ENCODE measurements at places on chromosomes 12 and 14.

DNA sequence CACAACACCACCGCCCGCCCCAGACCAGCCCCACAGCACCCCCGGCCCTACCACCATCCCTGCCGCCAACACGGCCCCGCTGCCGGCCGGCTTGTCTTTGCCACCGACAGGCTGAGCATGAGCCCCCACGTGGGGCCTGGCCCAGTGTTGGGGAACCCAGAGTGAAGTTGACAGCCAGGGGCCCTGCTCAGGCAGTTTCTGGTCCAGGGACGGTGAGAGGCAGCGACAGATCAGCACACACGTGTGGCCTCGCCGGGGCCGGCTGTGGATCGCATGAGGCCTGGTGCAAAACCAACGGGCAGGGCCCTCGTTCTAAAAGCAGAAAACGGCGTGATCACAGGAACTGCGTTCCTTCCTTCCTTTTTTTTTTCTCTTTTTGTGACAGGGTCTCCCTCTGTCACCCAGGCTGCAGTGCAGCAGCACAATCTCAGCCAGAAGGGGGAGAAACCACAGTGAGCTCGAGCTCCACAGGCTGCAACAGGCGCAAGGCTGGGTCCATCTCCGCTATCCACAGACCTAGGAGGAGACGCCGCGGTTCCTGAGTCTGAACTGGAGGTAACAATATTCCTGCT, 50.5 kb upstream of the FBRSL1 start:
- DNase-seq: no peak

DNA sequence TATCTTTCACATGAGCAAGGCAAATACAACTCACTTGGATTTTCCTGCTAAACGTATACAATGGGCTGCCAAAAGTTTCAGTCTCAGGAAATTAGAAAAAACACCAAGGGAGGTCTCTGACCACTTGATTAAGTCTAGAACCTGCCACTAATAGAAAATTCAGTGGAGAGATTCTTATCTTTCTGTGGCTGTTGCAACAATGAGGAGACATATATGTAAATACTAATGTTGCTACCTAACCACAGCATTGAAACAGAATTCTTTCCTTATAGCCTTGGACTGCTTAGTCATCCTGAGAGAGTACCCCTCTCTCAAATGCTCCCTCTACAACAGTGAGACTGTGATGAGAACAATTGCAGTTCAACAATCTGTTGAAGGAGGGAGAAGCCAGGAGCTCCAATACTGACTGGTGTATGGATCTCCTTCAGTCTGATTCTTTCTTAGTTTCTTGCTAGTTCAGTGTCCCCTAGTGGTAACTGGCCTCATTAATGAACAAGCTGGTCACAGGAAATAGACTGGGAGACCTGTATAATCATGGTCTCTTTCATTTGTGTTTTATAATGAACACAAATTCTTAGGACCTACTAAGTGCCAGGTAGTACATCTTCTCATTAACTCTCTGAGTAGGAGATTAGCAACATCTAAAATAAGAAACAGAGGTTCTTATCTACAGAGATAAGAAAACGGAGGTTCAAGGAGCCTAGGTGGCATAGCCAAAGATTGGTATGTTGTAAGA, 164.5 kb downstream of the SLC38A4 start:
- no peak for DNase-seq

DNA sequence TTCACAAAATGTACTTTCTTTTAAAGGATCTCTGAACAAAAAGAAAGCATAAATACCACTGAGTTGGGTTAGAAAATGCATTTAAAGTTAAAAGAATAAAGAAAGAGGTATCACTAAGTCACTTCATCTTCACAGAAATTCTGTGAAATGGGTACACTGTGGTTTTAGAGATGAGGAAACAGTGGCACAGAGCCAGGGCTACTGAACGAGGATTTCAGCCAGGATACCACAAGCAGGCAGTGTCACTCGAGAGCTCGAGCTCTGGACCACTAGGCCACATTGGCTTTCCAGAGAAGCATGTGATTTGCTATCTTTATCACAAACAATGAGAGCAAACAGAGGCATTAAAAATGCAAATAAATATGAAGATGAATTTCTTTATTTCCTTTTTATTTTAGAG, 51.0 kb downstream of the WDHD1 start:
- DNase-seq: no peak

DNA sequence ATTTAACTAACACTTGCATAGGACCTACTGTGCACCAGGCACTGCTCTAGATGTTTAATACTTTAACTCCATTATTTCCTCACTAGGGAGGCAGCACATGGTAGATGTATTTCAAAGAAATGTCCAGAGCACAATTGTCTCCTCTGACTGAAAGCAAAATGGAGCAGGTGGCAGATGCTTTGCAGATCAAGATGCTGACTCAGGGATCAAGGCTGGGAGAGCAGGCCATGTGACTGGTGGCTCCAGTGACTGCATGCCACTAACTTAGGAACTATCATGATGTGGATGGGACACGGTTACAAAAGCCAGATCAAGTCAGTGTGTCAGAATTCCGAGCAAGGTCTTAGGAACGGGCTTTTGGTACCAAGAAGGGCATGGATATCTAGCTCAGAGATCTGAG, 28.2 kb downstream of the SERPINA11 start:
- DNase-seq: no peak

GRCh38 chr14:99177046-99177655, 94.8 kb downstream of the BCL11B start:
- DNase-seq: no peak

DNA sequence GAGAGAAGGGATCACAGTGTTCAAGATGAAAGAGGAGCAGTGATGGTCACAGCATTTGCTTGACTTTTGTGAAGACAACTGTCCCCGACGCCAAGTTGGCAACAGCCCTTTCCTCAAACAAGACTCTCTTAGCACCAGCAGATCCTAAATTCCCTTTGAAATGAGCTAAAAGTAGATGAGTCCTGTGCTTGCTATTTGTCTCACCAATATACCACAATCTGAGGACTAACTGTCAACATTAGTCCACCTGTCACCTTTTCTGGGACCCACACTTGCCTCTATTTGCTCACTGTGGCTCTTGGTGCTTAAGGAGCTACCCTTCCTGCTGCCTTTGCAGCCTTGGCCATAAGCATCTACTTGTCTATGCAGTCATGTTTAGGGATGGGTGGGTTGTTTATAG, 47.4 kb upstream of the COL2A1 start:
- no peak for DNase-seq

DNA sequence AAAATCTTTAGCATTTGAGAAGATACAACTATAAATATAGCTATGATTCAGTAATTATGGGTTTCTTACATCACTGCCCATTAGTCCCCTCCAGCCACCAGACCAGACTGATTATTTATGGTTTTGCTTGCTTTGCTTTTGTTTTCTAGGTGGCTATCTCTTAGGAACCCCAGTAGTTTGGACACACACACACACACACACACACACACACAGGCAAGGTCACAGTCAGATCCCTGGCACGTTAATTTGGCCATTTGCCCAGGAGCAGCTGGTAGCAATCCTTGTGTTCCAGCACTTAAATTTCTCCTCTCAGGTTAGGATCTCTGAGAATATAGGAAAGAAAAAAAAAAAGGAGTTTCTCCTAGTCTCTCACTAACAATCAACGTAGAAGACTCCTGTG, 90.2 kb upstream of the RESF1 start:
- no peak for DNase-seq

DNA sequence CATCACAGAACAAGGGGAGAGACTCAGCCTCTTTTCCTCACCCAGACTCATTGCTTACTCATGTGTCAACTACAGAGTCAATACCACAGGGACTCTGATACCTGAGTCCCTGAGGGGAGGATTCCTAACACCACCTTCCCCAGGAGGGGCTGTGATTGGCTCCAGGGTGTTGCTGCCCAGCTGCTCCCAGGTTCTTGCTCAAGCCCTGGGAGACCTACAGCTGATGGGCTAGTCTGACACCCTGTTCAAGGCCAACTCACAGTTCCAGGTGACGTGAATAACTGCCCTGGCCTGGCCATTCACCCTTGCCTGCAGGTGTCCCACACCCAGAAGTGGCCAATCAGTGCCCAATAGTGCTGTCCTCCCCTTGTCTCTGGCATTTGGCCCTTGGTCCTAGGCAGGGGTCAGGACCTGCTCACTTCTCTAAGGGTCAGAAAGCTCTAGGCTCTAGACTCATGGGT, 8.6 kb downstream of the SPRYD4 start:
- DNase-seq: no peak

DNA sequence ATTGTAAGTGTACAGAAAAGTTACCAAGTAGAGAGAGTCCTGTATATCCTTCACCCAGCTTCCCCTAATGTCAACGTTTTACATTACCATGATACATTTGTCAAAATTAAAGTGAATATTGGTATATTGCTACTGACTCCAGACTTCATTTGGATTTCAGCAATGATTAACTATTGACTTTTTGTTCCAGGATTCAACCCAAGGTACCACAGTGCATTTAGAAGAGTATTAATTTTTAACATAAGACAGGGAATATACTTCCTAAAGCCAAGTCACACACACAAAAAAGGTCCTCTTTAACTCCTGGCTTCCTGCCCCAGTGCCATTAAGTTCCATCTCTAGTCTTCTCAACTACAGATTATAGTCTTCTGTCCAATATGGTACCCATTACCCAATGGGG, 75.5 kb upstream of the RBM19 start:
- DNase-seq: no peak

- no peak for DNase-seq
These were observed 242.0 kb upstream of the MDGA2 start for GRCh38 chr14:47917344-47917954.

- DNase-seq: no peak
These were observed 6.0 kb upstream of the ACADS start for GRCh38 chr12:120719496-120720233.

GRCh38 chr12:58131986-58132755, 190.8 kb downstream of the ATP23 start:
- DNase-seq: no peak

DNA sequence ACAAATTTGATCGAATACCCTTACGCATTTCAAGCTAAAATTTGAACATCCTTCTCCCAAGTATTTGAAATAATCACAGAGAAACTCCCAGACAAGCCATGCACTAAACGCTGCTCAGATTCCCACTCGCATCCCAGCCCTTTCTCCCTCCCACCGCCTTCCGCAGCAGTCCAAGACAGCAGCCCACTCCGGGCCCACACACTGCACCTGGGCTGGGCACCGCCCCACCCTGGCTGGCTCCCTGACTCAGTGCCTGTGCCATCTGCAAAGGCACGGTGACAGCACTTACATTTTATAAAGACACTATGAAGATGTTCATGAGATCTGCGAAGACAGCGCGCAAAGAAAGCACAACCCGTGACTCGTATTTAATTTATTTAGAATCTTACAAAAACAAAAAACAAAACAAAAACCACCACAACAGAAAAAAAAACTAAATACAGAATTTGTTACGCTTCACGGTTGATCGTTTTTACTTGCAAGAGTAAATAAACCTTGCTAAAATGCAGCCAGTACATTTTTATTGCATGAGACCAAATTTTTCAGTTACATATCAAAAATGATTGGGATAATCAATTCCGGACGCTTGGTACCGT, 17.2 kb upstream of the CDK2AP1 start:
- no peak for DNase-seq

GRCh38 chr12:42962384-42962783, 372.8 kb upstream of the PRICKLE1 start:
- no peak for DNase-seq

GRCh38 chr14:58801086-58801485, 163.3 kb downstream of the DACT1 start:
- no peak for DNase-seq

DNA sequence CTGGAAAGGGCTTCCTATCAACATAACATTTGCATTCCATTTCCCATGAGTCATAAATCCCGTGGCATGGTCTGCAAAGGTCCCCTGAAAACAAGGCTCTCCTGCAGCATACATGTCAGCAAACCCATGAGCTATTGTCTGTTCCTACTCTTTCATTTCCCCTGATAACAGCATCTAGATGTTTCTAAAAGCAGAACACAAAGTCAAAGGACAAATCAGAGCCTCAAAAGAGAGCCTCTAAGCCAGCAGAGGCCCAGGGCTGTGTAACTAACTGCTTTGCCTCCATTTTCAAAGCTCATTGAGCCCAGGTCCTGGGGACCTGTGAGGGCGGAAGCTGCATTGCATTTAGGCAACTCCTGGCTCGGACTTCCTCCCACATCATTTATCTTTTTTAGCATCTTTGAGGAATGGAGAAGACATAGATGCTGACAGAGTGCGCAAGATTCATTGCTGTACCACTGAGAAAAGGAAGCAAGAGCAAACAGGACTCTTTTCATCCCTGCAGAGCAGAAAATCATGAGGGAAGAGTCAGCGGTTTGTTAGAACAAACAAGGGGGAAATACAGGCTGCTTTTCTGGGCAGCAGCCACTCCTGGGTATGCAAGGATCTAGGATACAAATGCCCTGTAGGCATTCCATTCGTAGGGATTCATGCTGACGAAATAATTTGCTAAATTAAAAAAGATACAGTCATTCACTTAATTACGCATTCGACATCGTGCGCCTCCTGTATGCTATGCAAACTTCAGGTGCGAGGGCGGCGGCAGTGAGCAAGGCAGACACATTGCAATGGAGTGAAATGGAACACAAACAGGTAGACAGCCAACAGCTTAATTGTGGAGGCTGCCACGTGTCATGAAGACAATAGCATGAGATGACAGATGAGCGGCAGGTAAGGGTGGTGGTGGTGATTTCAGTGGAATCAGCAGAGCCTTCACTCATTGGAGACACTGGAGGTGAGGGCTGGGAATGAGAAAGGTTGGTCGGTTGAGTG, 131.0 kb downstream of the TMEM132D start:
- no peak for DNase-seq

- DNase-seq: no peak
These were observed 148.8 kb upstream of the DCN start for GRCh38 chr12:91331371-91331770.

GRCh38 chr12:107108995-107109508, 15.7 kb upstream of the CRY1 start:
- no peak for DNase-seq

- no peak for DNase-seq
These were observed 916 bp upstream of the PAWR start for GRCh38 chr12:79691511-79692248.

DNA sequence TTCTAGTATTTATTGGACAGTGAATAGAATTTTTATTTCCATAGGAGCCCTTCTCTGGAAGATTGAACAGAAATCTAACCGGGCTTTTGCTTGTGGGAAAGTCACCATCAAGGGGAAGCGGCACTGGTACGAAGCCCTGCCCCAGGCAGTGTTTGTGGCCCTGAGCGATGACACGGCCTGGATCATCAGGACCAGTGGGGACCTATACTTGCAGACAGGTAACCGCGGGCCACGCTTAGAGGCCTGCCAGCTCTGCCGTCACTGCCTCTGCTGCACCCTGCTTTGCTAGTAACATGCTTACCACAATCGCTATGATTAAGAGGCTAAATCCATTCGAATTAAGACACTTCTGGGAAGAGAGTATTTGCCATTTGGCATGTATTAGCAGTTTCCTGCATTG, 69.2 kb downstream of the ANKRD9 start:
- no peak for DNase-seq

DNA sequence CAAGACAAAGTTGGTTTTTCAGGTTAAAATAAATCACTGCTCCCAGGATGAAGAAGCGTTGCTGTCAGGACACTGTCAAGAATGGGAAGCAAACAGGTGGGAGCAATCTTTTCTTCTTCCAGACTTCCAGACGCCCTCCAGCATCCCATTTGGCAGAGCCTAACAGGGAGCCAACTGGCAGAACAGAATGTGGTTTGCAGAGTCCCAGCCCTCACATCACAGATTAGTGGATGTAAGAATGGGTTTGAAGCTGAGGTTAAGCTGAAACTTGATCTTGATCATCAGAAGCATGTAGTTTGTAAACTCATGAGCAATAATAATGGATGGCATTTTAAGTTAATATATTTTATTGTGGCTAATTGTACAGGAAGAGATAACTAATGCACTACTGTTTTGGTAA, 636.4 kb downstream of the SLC6A15 start:
- no peak for DNase-seq

Data from stimulated activated CD4-positive, alpha-beta T cell treated with anti-CD3 and anti-CD28 coated beads, TNF-alpha, amount 100 ng/mL, for 24 hours (primary cell).